ENCODE measurements at places on chromosomes 4 and X. TPM values are rescaled to one million over a fixed set of nuclear protein-coding genes. Genes with fewer than 3 reads are reported as not detected.

DNA sequence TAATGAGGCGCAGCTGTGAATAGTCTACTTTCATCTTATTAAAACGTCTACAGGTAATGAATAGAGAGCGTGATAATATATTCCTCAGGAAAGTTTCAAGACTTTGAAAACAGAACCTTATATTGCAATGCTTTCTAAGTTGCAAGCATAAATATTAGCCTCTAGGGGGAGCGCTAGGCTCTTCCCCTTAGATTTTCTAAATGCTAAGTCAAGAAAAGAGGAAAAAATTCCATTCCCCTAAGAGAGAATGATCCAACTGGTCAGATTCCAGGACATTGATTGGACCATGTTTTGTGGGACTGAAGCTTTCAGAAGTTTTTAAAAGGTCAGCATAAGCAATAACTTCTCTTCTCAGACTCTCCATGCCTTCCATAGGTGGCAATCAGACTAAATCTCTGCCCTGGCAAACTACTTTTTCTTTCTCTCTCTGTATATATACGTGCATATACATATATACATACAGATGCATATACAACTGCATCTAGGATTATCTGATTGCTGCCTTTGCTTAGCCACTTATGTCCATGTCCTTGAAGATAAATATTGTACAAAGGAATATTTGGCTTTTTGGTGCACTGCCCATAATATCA lies 492.9 kb downstream of the INPP4B start:
- DNase-seq, result no peak
- H3K27ac ChIP-seq, result no peak overlapping the region
- no peak overlapping the region for H3K4me3 ChIP-seq
- peaks cover 51% of the 10 kb centered on the region for H3K4me1 ChIP-seq
- H3K36me3 ChIP-seq, result no peaks in the 10 kb centered on the region

- H3K4me1 ChIP-seq, result no peaks in the 10 kb centered on the region
- no peak overlapping the region for H3K4me3 ChIP-seq
- H3K27ac ChIP-seq, result no peak overlapping the region
- H3K36me3 ChIP-seq, result no peaks in the 10 kb centered on the region
- no peak for DNase-seq
- H3K27me3 ChIP-seq, result no peaks in the 10 kb centered on the region
Measured at GRCh38 chr4:155914782-155915181, 11.3 kb downstream of the TDO2 start.

- no peaks in the 10 kb centered on the region for H3K4me1 ChIP-seq
- no peak overlapping the region for H3K4me3 ChIP-seq
Measured at GRCh38 chrX:7828594-7828993, 14.4 kb upstream of the VCX start.

GRCh38 chr4:46370531-46370930 lies 19.4 kb downstream of the GABRA2 start:
- no peak for DNase-seq
- no peaks in the 10 kb centered on the region for H3K27me3 ChIP-seq
- H3K36me3 ChIP-seq, result no peaks in the 10 kb centered on the region

GRCh38 chr4:79979785-79980437 lies 93.1 kb downstream of the ANTXR2 start:
- no peak overlapping the region for H3K27ac ChIP-seq
- DNase-seq, result no peak
- no peak overlapping the region for H3K4me3 ChIP-seq
- no peaks in the 10 kb centered on the region for H3K4me1 ChIP-seq

- no peak overlapping the region for H3K27ac ChIP-seq
- H3K4me3 ChIP-seq, result no peak overlapping the region
- H3K27me3 ChIP-seq, result no peaks in the 10 kb centered on the region
- no peaks in the 10 kb centered on the region for H3K4me1 ChIP-seq
- H3K36me3 ChIP-seq, result no peaks in the 10 kb centered on the region
Measured at GRCh38 chrX:44731160-44731559, 112.7 kb upstream of the DUSP21 start.

GRCh38 chr4:69032847-69033638 lies 63.2 kb upstream of the UGT2B7 start:
- DNase-seq, result no peak
- H3K4me3 ChIP-seq, result no peak overlapping the region
- H3K36me3 ChIP-seq, result no peaks in the 10 kb centered on the region
- no peaks in the 10 kb centered on the region for H3K4me1 ChIP-seq

DNA sequence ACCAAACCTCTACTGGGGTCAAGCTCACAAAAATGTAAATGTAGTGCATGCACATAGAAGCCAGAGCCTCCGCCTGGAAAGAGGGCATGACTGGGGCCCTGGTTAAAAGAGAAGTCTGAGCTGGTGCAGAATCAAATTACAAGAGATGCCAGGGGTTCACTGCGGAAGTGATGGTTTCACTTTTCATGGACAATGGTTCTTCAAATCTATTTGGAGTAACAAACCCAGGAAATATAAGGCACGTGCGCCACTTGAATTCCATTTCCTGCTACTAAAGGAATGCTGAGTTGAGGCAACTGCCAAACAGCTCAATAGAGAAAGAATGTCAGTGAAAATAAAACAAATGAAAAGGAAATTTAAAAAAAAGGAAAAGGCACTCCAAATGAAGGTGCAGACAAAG lies 79.8 kb downstream of the FUNDC1 start:
- H3K27ac ChIP-seq, result no peak overlapping the region
- H3K36me3 ChIP-seq, result no peaks in the 10 kb centered on the region
- H3K4me1 ChIP-seq, result peaks cover 6% of the 10 kb centered on the region
- no peak overlapping the region for H3K4me3 ChIP-seq
- H3K27me3 ChIP-seq, result no peaks in the 10 kb centered on the region

GRCh38 chr4:97646997-97647396 lies 496.3 kb downstream of the STPG2 start:
- no peaks in the 10 kb centered on the region for H3K27me3 ChIP-seq
- H3K4me1 ChIP-seq, result no peaks in the 10 kb centered on the region
- H3K36me3 ChIP-seq, result no peaks in the 10 kb centered on the region
- no peak overlapping the region for H3K4me3 ChIP-seq
- no peak for DNase-seq

DNA sequence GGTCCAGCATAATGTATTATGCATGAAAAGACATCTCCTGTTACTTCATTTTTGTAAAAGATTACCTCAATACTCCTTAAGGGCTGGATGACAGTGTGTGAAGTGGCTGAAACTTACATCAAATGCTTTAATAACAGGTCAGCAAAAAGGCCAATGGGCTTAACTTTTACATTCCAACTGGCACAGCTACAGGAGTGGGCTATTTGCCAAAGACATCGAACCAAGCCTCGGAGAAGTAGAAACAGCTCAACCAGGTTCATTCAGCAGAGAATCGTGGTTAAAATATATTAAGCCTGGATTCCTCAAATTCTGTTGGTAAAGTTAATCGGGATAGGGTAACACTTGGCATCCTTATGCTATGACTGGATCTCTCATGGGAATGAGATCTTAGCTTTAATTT lies 639.7 kb downstream of the TRIML1 start:
- no peak for DNase-seq
- no peaks in the 10 kb centered on the region for H3K36me3 ChIP-seq
- H3K4me3 ChIP-seq, result no peak overlapping the region
- H3K4me1 ChIP-seq, result no peaks in the 10 kb centered on the region
- H3K27me3 ChIP-seq, result no peaks in the 10 kb centered on the region

DNA sequence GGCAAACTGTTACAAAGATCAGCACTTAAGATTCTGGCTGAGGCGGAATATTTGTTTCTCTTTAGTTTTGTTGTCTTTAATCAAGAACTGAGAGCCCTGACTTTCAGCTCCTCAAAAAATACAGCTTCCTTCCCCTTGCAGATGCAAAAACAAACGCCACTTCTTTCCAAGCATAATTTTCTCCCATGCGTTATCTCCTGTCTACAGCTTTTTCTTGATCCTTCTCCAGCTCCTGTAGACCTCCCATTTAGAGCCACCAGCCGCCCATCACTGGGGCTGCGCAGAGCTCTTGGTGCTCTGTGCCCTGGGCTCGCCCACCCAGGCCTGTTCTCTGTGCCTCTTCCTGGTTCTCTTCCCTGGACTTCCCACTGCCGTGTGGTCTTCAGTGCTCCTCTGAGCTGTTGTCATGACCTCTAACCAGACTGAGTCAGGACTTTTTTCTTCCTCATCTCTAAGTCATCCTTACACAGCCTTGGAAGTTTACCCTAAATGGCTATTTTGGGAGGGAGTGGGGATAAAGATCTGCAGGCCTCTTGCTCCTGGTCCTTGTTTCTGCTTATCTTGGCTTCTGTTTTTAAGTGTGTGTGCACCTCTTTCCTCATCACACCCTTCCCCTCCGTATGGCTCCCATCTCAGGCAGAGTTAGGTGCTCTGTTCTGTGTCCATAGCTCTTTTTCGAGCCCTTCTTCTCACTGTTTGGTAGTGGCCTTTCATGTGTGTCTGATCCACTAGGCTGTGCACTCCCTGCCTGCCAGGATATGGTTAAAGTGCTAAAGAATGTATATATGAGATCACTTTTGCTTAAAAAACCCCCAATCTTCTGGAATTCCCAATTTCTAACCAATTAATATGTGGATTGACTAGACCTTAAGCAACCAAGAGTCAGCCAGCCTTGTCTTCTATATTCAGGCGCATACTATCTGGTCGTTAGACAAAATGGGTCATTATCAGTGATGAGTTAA lies 122.5 kb downstream of the PTTG2 start:
- H3K27me3 ChIP-seq, result no peaks in the 10 kb centered on the region
- H3K36me3 ChIP-seq, result peaks cover 3% of the 10 kb centered on the region
- H3K27ac ChIP-seq, result peak overlapping the region; percentile 40
- peaks cover 8% of the 10 kb centered on the region for H3K4me1 ChIP-seq
- DNase-seq, result no peak

DNA sequence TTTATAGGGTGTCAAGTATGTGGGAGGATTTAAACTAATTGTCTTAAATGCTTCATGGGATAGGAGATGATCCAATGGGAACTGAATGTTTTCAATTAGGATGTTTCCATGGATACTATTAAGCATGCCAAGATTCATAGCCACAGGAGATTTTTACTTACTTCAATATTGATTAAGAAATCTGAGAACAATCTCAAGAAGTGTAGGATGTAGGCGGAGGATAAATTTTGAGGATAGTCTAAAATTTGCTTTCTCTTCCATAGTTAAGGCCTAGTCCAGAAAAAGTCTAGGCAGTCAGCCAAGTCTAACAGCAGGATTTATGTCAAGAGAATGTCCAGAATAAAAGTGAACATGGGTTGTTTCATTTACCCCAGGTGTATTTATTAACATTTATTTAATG lies 32.8 kb downstream of the REPS2 start:
- no peaks in the 10 kb centered on the region for H3K27me3 ChIP-seq
- no peaks in the 10 kb centered on the region for H3K4me1 ChIP-seq
- no peaks in the 10 kb centered on the region for H3K36me3 ChIP-seq
- no peak overlapping the region for H3K27ac ChIP-seq
- H3K4me3 ChIP-seq, result no peak overlapping the region

DNA sequence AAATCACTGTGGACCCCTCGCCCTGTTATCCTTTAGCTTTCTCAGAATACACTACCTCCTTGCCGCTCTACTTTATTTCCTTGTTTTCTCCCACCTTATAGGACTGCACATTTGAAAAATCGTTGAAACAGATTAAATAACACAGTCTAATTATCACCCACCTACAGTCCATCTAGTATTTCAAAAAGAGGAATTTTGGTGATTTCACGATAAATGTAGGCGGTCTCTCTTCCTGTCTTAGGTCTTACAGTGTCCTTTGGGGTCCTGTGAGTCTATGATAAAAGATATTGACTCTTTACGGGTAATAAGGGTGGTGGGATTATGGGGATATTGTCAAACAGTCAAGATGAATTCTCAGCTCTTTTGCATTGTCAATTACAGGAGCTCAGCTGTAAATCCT lies 2.4 kb upstream of the TBL1X start:
- H3K4me3 ChIP-seq, result no peak overlapping the region
- DNase-seq, result no peak
- no peaks in the 10 kb centered on the region for H3K27me3 ChIP-seq
- H3K36me3 ChIP-seq, result no peaks in the 10 kb centered on the region
- no peak overlapping the region for H3K27ac ChIP-seq

- DNase-seq, result no peak
- H3K27me3 ChIP-seq, result no peaks in the 10 kb centered on the region
- no peaks in the 10 kb centered on the region for H3K4me1 ChIP-seq
- no peak overlapping the region for H3K27ac ChIP-seq
Measured at GRCh38 chrX:20434986-20435385, 168.3 kb upstream of the RPS6KA3 start.

GRCh38 chr4:183772361-183772760 lies 113.3 kb downstream of the TRAPPC11 start:
- H3K4me1 ChIP-seq, result no peaks in the 10 kb centered on the region
- DNase-seq, result no peak
- no peak overlapping the region for H3K27ac ChIP-seq
- H3K36me3 ChIP-seq, result no peaks in the 10 kb centered on the region
- H3K27me3 ChIP-seq, result no peaks in the 10 kb centered on the region
- H3K4me3 ChIP-seq, result no peak overlapping the region

GRCh38 chrX:17024886-17025285 lies 78.4 kb downstream of the REPS2 start:
- no peaks in the 10 kb centered on the region for H3K4me1 ChIP-seq
- H3K27me3 ChIP-seq, result no peaks in the 10 kb centered on the region

DNA sequence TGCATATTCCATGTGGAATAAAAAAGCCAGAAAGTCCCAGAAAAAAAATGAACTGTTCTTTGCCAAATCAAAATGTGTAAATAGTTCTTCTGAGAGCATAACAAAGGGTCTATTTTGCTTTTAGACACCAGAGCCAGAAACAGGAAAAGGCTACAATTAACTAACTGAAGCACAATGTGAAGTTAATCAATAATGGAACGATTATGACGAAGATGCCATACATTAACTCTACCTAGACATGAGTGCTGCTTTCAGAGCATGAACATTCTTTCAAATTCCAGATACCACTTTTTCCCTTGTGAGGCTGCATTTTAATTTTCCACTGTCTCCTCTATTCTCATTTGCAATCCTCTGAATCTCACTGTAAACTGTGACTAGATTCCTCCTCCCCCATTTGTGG lies 48.7 kb upstream of the PHOX2B start:
- H3K27me3 ChIP-seq, result peaks cover 7% of the 10 kb centered on the region
- H3K4me3 ChIP-seq, result no peak overlapping the region
- H3K36me3 ChIP-seq, result no peaks in the 10 kb centered on the region
- no peak for DNase-seq

- H3K36me3 ChIP-seq, result no peaks in the 10 kb centered on the region
- DNase-seq, result no peak
- H3K27ac ChIP-seq, result no peak overlapping the region
- H3K4me1 ChIP-seq, result no peaks in the 10 kb centered on the region
- no peaks in the 10 kb centered on the region for H3K27me3 ChIP-seq
Measured at GRCh38 chr4:43374216-43374751, 481.8 kb downstream of the GRXCR1 start.

- DNase-seq, result no peak
- H3K27ac ChIP-seq, result no peak overlapping the region
- H3K4me3 ChIP-seq, result no peak overlapping the region
- H3K36me3 ChIP-seq, result no peaks in the 10 kb centered on the region
Measured at GRCh38 chrX:150405576-150405975, 42.5 kb downstream of the MAMLD1 start.

DNA sequence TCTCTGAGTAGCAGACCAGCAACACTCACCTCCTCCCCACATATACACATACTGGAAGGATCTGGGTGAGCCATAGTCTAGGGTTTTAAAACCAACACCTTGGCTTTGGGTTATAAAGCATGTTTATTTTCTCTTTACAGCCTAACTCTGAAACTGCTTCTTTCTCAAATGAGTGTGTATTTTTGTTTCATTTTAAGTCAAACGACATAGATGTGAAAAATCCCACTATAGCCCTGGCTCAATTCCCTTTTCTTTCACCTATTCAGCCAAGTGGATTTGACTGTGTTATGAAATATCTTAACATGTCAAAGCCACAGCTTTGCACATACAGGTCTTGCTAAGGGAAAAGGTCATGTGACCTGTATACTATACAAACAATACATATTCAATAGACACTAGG lies 13.8 kb downstream of the NEXMIF start:
- no peaks in the 10 kb centered on the region for H3K27me3 ChIP-seq
- DNase-seq, result no peak
- H3K4me1 ChIP-seq, result no peaks in the 10 kb centered on the region
- no peak overlapping the region for H3K27ac ChIP-seq
- no peaks in the 10 kb centered on the region for H3K36me3 ChIP-seq

The DCAF4L1 gene
- 0.53 TPM for total RNA-seq

The IL15 gene
- total RNA-seq, result 9.7 TPM

The GRID2 gene
- not detected for total RNA-seq

The XAGE2 gene
- 6.7 TPM for total RNA-seq

The RRH gene
- total RNA-seq, result not detected

Data from lower lobe of right lung (tissue), 2 donors.